ENCODE measurements at places on chromosomes 11 and 22.

- DNase-seq = no peak
These were observed 3.1 kb upstream of the CTSD start for GRCh38 chr11:1766719-1767398.

- DNase-seq = no peak
These were observed 240.8 kb downstream of the BRD1 start for GRCh38 chr22:49586873-49587272.

GRCh38 chr11:92557879-92558278 lies 333.3 kb downstream of the FAT3 start:
- no peak for DNase-seq

GRCh38 chr11:66749091-66749490 lies 20.1 kb upstream of the SPTBN2 start:
- DNase-seq = no peak

All from NCI-H1436 (cell line).